Keratinocyte (primary cell): ENCODE measurements at places on chromosomes 2 and 18. TPM values are rescaled to one million over a fixed set of nuclear protein-coding genes. Genes with fewer than 3 reads are reported as not detected.

DNA sequence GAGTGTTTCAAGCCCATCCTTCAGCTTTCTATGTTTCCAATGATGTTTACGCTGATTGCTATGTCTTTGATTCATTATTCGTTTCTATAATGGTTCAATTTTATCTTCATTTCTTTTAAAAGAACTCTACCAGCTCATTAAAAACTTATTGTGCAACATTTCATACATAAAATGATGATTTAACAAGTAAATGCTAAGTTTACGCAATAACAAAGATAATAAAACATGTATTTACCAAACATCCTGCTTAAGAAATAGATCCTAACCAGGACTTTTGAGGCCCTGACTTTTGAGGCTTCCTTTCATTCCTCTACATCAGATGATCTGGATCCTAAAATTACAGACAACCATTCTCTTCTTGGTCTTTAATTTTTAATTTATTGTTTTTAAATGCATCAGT, 86.5 kb upstream of the DLGAP1 start:
- no peak for DNase-seq

Gene LBX2
- polyA plus RNA-seq: 0.09 to 0.11 TPM (median 0.10 TPM) in 3 replicates

DNA sequence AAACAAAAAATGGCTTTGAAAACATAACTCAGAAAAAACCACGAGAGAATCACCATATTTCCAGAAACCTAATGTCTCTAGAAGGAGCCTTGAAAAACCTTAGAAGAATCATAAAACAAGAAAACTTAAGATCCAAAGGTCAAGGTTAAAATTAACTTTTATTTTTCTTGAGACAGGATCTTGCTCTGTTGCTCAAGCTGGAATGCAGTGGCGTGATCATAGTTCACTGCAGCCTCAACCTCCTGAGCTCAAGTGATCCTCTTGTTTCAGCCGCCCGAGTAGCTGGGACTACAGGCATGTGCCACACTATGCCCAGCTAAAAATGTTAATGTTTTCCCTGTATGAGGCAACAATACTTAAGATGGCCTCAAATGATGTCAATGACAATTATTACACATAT, 254.2 kb upstream of the SESTD1 start:
- DNase-seq: no peak

- no peak for DNase-seq
These were observed 231.2 kb downstream of the AGAP1 start for GRCh38 chr2:235725016-235725489.

DNA sequence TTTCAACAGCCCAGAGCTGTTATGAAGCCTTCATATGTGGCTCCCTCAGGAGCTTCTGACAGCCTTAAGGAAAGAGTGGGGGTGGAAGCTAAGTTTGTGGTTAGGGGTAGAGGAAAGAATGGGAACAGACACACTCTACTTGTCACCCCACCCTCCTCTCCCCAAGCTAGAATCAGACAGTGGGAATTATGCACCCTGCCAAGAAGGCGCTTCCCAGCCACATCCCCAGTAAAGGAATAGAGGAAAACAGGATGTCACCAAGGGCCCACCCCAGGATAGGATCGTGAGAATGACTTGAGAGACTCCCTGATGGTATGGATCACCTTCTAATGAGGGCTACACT, 32.4 kb upstream of the EML4 start:
- DNase-seq: no peak

- DNase-seq: no peak
These were observed 1.3 kb downstream of the KCMF1 start for GRCh38 chr2:84972207-84972783.

Gene MEP1B
- polyA plus RNA-seq: 0.03 TPM in 1 of 3 replicates, not detected in the others

- DNase-seq: no peak
These were observed 8.4 kb downstream of the ACSL3 start for GRCh38 chr2:222869252-222869560.

DNA sequence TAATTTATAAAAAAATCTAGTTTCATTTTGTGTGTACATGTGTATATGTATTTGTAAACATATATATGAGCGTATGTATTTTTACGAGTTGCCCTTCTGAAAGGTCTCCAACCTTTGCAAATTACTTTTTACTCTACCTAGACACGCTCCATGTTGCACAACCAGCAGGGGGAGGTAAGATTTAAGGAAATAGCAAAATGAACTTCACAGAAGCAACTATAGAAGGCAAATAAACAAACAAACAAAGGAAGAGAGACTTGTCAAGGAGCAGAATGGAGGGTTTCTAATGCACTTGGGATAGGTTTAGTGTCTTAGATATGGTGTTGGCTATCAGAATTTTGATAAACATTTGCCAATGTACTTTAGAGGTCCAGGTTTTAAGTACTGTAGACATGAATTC, 820.5 kb upstream of the POU3F3 start:
- DNase-seq: no peak

- DNase-seq: no peak
These were observed 1683.2 kb upstream of the SLC39A10 start for GRCh38 chr2:193973781-193974180.

GRCh38 chr2:234632527-234633391, 135.9 kb upstream of the ARL4C start:
- DNase-seq: no peak

GRCh38 chr2:72133721-72134407, 13.8 kb downstream of the CYP26B1 start:
- DNase-seq: no peak

- no peak for DNase-seq
These were observed 92.8 kb upstream of the MAP4K3 start for GRCh38 chr2:39529836-39530235.

GRCh38 chr2:80167284-80167808, 137.2 kb downstream of the LRRTM1 start:
- DNase-seq: no peak

Gene UGT1A3
- 0.63 to 3.2 TPM (median 1.8 TPM) in 3 replicates for polyA plus RNA-seq

- DNase-seq: no peak
These were observed 7.5 kb downstream of the BAZ2B start for GRCh38 chr2:159608723-159609308.

DNA sequence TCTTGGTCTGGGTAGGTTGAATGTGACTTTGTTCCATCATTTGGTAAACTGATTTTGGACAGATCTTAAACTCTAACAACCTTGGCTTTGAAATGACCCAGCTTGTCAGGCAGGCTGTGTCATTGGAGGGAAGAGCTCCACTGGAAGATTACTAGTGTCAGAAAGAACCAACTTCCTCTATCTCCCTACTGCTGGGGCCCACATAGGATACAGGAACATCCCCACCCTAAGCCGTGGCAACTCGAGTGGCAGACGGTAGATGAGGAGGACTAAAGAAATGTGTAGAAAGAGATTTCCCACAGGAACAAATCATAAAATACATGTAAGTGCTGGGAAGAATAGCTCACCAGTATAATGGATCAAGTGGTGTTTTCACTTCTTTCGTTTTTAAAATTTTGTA, 4.3 kb upstream of the G6PC2 start:
- DNase-seq: no peak

GRCh38 chr2:24329700-24330099, 30.6 kb downstream of the ITSN2 start:
- no peak for DNase-seq

Gene PID1
- 3.5 to 6.0 TPM (median 5.4 TPM) in 3 replicates for polyA plus RNA-seq

Gene FOXI3
- 0.02 TPM in 1 of 3 replicates, not detected in the others for polyA plus RNA-seq

- DNase-seq: no peak
These were observed 21.7 kb upstream of the ZBTB14 start for GRCh38 chr18:5317186-5317585.

- DNase-seq: no peak
These were observed 101.4 kb upstream of the POU3F3 start for GRCh38 chr2:104752504-104752903.

- DNase-seq: no peak
These were observed 12.2 kb downstream of the BIN1 start for GRCh38 chr2:127094509-127095366.

Gene CD28
- 0.01 TPM in 1 of 3 replicates, not detected in the others for polyA plus RNA-seq

DNA sequence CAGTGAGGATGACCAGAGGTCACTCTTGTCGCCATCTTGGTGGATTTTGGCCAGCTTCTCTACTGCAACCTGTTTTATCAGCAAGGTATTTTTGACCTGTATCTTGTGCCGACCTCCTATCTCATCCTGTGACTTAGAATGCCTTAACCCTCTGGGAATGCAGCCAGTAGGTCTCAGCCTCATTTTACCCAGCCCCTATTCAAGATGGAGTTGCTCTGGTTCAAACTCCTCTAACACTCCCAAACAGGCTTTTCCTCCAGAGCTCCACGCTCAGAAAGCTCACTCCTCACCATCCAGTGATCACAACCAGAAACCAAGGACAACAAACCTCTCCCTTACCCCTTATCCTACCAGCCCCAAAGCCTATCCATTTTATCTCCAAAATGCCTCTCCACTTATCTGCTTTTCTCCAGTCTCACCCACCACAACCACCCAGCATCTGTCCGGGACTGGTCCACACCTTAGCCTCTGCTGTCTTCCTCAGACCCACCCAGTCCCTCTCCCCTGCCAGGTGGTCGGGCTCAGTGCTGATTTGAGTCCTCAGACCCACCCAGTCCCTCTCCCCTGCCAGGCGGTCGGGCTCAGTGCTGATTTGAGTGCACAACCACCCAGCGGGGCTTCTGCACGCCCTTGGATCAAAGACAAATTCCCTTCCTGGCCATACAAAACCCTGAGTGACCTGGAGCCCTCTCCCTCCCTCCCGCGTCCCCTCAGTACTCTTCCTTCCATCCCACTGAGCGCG, 11.7 kb upstream of the SMAD7 start:
- DNase-seq: no peak
